ENCODE measurements at places on chromosomes 3 and 15. TPM values are rescaled to one million over a fixed set of nuclear protein-coding genes. Genes with fewer than 3 reads are reported as not detected.

DNA sequence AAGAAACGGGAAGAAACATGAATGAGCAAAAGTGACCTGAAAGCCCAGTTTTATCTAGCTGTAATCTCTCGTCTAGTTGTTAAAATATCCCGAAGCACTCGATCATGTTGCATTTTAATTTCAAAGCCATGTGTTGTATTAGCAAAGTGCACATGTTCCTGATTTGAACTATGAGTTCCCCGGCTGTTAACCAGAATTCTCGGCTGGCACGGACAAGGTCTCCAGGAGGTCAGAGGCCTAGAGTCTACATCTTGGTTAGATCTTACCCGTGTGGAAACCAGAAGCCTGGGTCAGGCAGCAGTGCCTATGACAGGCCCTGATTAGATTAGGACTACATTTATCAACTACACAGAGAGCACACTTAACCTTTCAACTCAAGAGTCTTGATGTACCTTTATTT, 195.8 kb downstream of the CDIN1 start:
- DNase-seq, result no peak

DNA sequence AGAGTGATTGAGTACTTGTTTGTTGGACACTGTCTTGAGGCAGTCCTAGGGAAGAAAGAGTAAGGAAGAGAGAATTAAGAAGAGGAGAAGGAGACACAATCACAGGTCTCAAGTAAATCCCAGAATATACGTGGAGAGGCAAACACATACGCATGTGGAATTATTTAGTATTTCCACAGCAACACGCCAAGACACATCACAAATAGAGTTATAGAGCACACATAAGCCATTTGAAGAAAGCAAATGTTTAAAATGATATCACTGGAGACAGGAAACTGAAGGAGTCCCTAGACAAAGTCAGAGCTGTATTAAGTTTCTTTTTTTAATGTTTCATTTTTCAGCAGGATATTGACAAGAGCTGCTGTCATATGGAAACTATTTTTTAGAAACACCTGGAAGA, 206.1 kb upstream of the LRIG1 start:
- DNase-seq, result no peak

DNA sequence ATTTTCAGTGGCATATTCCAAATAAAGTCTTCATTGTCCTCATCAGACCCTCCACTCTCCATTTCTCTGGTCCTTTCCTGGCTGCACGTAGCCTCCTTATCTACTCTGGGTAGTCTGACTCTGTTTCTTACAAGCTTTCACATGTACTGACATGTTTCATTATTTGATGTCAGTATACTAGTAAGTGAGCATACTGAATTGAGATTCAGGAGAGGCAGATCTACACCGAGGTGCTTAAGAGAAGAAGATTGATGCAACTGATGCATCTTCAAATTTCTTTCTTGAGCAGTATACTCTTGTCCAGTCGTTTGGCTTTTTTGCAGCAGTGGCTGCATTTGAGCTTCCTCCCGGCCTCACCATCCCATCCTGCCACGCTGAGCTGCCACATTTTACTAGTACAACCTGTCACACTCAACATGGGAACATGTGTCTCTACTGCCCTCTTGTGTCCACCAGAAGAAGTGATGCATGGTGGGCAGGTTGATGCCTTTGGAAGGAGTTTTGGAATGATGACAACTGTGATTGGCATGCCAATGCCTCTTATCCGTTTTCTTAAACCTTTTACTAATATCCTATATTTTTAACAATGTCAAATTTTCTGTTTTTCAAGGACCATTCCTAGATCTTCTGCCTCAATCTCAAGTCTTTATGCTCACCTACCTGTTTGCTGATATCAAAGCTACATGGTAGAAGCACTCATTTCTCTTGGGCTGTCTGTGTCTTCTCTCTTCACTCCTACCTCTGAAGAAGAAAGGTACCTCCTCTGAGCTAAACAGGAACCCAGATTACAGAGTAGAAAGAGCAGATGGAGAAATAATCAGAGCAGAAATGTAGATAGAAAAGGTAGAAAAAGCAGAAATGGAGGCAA, 38.7 kb downstream of the GUCA1C start:
- peak; percentile 13 for DNase-seq

DNA sequence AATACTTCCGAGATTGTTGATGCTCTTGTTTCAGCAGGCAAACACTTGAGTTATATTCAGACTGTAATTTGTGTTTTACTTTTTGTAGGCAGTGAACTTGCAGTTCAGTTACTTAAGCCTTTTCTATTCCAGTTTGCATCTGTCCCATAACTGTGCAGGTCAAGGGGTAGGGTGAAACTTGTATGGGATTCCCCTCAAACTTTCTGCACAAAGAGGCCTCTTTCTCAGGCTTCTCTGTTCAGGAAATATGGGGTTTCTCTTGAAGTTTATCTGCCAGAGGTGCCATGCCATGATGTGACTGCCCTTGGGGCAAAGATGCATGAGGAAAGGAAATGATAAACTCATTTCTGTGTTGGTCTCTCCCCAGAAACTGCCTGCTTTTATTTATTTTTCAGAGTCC, 66.7 kb downstream of the SLC24A1 start:
- no peak for DNase-seq

- no peak for DNase-seq
Measured at GRCh38 chr3:50212502-50212901, 7.4 kb downstream of the SLC38A3 start.

DNA sequence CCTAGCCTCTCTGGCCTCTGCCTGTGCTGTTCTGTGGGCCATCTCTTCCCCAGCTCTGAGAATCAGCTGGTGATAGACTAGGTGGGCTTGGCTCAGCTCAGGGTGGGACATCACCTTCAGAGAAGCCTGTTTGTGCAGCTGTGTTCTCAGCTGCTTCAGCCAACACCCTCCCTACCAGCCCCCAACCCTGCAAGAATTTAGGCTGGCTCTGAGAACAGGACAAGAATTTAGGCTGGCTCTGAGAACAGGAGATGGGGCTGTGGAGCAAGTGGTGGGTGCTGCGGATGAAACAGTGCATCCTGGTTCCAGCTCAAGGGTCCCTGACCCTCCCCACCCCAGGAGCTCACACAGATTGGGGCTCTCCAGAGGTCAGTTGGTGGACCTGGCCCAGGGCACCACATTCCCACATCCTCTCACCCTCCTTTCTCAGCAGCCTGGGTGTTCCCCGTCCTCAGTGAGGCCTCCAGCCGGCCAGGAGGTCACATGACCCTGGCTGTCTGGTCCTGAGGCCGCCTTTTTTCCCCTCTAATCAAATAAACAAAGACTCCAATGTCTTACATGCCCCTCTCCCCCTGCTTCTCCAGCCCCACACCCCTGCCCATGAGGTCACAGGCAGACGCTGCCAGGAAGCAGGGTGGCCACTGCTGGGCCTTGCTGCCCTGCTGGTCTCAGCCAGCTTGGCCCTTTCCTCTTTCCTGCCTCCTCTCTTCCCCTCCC, 14.9 kb downstream of the PLEKHO2 start:
- no peak for DNase-seq

- no peak for DNase-seq
Measured at GRCh38 chr3:181292984-181293383, 303.4 kb upstream of the DNAJC19 start.

GRCh38 chr3:31615071-31615875, 82.5 kb downstream of the STT3B start:
- DNase-seq, result no peak

DNA sequence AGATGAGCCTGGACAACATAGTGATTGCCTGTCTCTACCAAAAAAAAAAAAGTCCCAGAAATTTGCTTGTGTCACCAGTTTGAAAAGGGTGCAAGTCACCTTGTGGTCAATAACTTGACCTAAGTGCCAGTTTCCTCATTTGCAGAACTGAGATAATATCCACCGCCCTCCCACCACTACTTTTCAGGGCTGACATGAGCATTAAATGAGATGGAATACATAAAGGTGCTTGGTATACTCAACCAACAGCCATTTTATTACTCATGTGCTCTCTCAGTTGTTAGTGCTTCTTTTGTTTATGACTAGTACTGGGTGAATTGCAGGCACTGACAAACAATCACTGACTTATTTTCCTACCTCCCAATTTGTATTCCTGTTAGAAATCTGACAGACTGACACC, 340.5 kb upstream of the SATB1 start:
- no peak for DNase-seq

DNA sequence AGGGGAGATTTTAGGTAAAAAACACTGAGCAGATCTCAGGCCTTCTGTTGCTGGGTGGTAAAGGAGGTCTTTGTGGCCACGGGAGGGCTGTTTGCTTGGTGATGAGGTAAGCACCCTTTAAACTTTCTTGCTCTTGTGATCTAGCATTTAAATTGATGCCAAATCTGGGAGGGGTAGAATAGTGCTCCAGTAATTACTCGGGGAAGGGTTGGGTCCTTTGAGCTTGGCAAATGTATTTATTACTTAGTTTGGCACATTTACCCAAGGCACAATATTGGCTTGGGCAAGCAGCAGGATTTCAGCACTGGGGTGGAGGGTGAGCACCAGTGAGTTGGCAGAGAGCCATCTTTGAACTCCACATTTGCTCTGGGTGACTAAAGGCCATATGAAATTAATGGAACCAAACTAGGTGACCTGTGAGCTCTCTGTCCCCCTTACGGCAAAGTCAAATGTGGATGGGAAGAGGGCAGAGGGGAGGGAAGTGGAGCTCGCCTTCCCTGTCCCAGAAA, 185.9 kb upstream of the ONECUT1 start:
- DNase-seq, result no peak

DNA sequence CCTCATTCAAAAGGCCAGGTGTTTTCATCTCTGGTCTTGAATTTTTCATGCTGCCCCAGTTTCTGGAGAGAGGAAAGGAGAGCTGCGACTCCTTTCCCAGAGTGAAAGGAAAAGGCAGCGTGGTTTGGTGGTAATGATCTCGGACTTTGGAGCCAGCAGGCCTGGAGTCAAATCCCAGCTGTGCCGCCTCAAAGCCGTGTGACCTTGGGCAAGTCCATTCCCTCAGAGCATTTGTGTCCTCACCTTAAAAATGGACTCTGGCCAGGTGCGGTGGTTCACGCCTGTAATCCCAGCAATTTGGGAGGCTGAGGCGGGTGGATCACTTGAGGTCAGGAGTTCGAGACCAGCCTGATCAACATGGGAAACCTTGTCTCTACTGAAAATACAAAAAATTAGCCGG, 4.7 kb upstream of the CCDC33 start:
- DNase-seq, result no peak

DNA sequence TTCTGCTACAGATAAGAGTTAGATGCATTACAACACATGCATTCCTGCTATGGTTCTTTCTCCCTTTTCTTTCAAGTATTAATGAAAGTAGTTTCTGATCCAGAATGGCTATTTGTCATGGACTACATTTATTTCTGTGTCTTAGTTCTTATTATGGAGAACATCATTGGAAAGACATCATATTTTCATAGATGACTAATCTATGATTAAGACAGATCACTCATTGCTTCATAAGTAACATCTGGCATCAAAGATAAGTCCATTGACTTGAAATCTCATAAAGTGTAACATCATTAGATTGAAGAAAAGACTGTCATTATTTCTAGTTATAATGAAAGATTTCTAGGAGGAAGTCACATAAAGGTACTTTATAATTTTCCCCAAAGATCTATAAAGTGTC, 366.7 kb downstream of the NSUN3 start:
- no peak for DNase-seq

GRCh38 chr15:71050461-71050860, 64.8 kb upstream of the THSD4 start:
- DNase-seq, result no peak

- DNase-seq, result no peak
Measured at GRCh38 chr3:50862221-50862620, 187.5 kb downstream of the DOCK3 start.

DNA sequence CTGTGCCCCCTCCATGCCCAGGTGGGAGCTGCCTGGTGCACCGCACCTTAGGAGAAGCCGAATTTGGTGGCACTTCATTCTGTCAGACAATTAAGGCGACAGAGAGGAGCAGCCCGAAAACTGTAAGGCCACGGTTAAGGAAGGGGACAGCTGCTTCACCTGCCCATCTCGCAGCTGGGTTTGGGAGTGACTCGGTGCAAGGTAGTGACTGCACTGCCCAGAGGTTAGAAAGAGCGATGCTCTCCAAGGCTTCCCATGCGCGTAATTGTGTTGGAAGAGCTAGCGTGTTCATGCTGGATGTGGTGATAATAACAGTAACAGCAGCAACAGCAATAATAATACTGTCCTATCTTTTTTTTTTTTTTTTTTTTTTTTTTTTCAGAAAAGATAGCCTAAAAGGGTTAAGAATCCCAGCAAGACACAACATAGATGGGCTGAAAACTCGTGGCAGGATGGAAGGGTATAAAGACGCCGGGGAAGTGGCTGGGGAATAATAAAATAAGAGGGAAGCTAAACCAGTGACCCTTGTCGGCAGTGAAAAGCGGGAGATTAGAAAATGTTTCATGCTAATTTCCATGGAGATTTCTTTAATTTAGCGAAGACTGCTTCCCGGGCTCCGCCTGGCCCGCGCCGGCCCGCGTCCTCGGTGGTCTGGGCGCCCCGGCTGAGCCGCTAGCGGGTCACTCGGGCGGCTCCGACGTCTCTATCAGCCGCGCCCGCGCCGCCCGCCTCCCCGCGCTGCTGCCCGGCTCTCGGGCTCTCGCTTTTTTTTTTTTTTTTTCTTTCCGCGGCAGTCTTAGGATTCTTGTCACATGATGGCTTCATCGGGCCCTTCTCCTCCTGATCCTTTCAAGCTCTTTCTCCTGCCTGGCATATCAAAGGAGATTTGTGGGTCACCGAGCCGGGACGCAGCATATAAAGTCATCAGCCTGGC, 617.1 kb downstream of the NR2F2 start:
- DNase-seq, result no peak

- DNase-seq, result no peak
Measured at GRCh38 chr3:50211930-50212329, 6.9 kb downstream of the SLC38A3 start.

- DNase-seq, result no peak
Measured at GRCh38 chr3:177618873-177619733, 421.8 kb upstream of the TBL1XR1 start.

DNA sequence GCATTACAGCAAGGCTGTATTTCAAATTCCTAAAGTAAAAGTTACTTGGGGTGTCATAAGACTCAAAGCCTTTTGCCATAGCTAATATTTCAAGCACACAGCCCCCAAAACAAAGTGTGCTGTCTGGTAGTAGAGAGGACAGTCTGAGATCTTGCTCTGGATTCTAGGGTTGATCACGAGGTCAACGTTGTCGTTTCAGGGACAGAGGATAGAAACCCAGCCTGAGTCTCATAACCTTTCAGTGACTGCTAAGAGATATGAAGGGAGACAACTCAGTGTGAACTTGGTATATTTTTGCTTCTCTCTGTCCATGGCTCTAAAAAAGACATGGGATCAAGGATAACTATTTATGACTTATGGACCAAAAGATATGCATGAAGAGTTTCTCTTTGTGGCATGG, 25.6 kb upstream of the MINDY4B start:
- DNase-seq, result no peak

DNA sequence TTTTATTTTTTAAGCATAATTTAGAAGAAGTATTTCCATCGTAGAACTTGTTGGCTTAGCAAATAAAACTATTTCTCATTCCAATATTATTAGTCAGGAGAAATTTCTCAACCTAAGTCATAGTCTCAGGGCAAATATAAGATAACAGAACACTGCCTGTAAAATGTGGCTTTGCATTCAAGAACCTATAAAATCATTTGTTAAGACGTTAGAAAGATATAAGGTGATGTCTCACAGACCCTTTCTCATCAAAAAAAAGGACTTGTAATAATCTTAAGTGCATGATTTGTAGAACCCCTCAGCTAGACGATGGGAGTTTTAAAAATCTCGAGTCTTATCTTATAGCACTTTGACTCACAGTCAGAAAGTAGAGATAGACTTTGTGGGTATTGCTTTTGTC, 314.7 kb upstream of the CFAP20DC start:
- DNase-seq, result no peak

The GOLGA8G gene
- polyA plus RNA-seq, result not detected

The ACKR4 gene
- polyA plus RNA-seq, result 2.1 TPM

The RYR3 gene
- polyA plus RNA-seq, result 5.1 TPM

The TRIM42 gene
- not detected for polyA plus RNA-seq

The MCCC1 gene
- 28.1 TPM for polyA plus RNA-seq

The ATP13A5 gene
- polyA plus RNA-seq, result not detected

The GRK7 gene
- 0.05 TPM for polyA plus RNA-seq

The RLBP1 gene
- not detected for polyA plus RNA-seq
